Small intestine (tissue), 16 donors: ENCODE measurements at places on chromosomes 5 and 9.

GRCh38 chr9:1098551-1098950 lies 48.4 kb downstream of the DMRT2 start:
- no peak for DNase-seq

DNA sequence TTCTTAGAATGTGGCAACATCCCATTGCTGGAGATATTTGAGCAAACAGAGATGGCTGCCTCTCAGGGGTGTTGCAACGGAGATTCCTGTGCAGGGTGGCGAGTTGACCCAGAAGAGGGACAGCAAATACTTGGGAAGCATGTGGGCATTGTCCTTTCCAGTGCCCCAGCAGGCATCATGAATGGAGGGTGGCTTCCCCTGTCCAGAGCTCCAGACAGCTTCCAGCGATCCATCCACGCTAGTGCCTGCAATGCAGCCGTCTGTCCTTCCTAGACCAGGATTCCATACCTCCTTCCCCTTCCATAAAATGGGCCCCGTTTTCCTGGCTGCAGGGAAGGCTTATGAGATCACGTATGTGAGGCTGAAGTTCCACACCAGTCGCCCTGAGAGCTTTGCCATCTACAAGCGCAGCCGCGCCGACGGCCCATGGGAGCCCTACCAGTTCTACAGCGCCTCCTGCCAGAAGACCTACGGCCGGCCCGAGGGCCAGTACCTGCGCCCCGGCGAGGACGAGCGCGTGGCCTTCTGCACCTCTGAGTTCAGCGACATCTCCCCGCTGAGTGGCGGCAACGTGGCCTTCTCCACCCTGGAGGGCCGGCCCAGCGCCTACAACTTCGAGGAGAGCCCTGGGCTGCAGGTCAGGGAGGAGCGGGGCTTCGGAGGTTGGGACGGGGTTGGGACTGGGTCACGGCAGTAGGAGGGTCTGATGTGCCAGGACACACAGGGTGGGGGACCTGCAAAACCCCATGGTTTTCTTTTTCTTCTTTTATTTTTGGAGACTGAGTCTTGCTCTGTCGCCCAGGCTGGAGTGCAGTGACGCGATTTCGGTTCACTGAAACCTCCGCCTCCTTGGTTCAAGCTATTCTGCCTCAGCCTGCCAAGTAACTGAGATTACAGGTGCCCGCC lies 17.2 kb downstream of the LAMC3 start:
- no peak for DNase-seq

GRCh38 chr9:127664678-127665507 lies 41.9 kb upstream of the CFAP157 start:
- DNase-seq: peak; percentile 39

- peak; percentile 18 for DNase-seq
These were observed 1.1 kb downstream of the SOX30 start for GRCh38 chr5:157650991-157651611.

DNA sequence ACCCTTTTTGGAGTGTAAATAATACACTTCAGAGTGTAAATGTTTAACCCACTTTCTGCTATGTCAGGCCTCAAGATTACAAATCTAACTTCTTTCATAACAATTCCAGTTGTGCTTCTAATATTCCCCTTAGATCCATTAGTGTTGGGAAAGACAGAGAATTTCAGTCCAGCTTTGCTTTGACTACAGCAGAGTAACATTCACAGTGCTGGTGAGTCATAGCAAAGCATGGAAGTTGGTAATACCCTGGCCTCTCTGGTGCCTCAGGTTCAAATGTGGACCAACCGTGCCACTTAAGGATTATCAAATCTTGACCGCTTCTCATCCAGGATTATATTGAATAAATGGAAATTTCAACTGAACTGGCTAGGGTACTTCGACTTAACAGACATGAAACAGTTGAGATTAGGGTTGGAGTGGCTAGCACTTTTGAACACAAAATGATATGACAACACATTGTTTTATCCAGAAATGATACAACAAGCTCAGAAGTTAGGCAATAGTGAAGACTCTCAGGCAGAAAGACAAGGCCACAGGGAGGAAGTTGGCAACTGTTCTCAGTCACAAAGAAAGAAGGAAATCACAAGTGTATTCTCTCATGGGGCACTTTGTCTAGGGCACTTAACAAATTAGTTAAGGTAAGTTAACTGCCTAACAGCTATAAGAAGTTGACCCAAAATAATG lies 24.4 kb upstream of the RASA1 start:
- DNase-seq: no peak

DNA sequence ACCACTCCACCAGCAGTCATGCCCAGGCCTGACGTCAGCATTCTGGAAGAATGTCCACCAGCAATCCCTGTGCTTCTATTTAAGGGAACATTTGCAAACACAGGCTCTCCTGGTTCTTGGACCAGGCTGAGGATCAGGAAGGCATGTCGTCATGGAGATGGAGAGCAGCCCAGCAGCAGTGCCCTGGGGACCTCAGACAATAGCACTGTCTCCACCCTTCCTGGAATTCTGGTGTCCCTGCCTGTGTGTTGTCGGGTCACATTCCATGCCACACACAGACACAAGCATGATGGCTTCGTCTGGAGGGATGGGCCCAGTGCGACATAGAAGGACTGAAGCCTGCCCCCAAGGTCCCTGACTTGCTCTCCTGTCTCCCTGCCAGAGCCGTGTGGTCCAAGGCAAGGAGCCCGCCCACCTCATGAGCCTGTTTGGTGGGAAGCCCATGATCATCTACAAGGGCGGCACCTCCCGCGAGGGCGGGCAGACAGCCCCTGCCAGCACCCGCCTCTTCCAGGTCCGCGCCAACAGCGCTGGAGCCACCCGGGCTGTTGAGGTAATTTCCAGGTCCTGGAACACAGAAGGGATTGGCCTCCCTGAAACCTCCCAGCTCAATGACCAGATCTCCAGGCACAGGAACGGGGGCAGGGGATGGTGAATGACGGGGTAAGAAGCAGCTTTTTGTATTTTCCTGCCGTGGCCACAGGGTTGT lies 43.8 kb downstream of the STOM start:
- no peak for DNase-seq
